ENCODE measurements at places on chromosomes 3 and 15. TPM values are rescaled to one million over a fixed set of nuclear protein-coding genes. Genes with fewer than 3 reads are reported as not detected.

The PLA2G4E gene
- total RNA-seq, result not detected

GRCh38 chr15:33009603-33010002 lies 184.9 kb downstream of the FMN1 start:
- no peak for DNase-seq

GRCh38 chr3:18417904-18418572 lies 7.1 kb downstream of the SATB1 start:
- no peak for DNase-seq

DNA sequence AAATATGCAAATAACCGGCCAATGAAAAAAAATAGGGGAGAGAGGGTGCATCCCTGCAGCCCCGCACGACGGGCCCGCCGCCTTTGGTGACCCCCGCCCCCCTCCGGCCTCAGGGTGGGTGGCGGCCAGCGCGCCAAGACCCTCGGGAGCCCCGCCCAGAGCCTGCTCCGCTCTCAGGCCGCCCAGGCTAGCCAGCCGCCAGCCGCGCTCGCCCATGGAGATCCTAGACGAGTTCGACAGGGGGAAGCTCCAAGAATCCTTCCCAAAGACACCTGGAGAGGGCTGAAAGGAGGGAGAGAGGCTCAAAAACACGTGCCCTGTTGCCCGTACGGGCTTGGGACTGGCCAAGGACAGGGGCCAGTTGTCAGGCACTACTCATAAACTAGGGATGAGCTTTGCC lies 434.0 kb downstream of the NR2F2 start:
- DNase-seq, result peak; percentile 53

GRCh38 chr15:60905587-60905986 lies 323.5 kb downstream of the RORA start:
- peak; percentile 60 for DNase-seq

GRCh38 chr3:194231929-194232832 lies 96.2 kb downstream of the HES1 start:
- no peak for DNase-seq

GRCh38 chr3:107110596-107111305 lies 266.5 kb upstream of the CCDC54 start:
- DNase-seq, result no peak
